DND-41 (cell line): ENCODE measurements at places on chromosomes 6 and 20.

DNA sequence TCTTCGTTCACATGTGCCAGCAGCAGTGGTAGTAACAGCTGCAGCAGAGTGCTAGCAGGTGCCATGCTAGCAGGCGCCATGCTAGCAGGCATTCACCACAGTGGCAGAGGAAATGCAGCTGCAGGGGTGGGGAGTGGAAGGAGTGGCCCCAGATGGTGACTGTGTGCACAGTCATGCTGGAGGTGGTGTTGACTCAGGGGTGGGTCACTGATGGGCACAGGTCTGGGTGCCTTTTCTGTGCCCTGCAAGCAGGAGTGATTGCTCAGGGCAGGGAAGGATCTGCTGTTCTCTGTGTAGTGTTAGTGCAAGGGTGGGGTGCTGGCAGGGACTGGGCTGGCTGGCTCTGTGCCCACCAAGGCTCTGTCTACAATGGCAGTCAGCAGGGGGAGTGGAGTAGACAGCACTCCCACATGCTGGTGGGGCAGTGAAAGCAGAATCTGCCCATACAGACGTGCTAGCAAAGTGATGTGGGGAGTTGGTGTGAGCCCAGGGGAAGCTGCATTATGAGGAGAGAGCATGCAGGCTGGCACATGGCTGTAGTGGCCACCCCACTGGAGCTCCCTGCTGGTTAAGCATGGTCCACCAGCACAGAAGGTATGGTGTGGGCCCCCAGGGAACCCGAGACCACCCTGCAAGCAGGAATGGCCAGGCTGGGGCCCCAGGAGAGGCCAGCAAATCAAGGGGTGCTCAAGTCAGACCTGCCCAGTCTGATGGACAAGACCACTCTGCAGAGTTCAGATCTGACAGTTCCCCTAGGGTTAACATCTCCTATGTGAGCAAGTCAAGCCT lies 11.4 kb upstream of the TSPYL4 start:
- DNase-seq, result no peak

DNA sequence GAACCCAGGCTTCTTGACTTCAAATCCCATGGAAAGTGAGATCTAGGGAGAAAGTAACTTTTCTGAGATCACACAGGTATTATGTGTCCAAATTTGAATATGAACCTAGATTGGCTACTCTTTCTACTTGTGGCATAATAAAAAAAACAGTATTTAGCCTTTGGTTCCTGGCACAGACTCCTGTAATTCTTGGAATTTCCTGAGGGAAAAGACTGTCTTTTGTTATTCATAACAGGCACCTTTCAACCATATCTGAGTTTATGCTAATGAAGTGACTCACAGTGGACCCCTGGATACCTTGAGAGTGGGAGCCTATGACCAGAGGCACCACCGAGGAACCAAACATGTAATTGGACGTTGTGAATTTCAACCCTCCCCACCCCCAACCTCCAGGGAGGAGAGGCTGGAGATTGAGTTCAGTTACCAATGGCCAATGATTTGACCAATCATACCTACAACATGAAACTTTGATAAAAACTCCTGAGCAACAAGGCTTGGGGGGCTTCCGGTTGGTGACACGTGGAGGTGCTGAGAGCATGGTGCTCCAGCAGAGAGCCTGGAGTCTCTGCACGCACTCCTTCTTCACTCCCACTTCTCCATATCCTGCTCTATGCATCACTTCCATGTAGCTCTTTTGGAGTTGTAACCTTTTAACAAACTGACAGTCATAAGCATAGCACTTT lies 48.8 kb downstream of the LAMA4 start:
- no peak for DNase-seq

DNA sequence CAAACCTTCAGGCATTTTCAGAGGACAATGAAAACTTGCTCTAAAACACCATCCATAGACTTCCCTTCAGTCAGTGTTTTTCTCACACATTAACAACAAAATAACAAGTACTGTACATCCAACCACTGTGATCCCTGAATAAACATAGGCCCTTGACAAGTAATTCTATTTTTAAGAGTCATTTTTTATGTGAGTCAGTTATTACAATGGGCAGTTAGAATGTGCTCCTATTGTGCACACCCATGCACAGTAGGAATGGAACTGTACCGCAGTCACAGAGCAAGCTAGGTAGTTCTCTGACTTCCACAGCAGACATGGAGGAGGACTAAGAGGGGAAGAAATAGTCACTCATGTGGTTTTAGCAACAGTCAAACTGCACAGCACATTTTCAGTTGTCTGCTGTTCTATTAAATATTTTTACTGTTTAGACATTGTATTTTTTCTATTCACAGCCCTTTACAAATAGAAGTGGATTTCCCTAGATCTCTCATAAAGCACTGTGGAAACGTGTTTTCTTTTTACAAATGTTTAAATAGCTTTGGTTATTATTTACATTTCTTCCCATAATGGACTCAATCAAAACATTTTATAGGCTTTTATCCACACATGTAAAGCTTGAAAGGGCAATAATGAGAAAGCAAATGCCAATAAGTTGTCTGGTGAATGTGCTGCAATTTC lies 100.4 kb downstream of the JAG1 start:
- no peak for DNase-seq

DNA sequence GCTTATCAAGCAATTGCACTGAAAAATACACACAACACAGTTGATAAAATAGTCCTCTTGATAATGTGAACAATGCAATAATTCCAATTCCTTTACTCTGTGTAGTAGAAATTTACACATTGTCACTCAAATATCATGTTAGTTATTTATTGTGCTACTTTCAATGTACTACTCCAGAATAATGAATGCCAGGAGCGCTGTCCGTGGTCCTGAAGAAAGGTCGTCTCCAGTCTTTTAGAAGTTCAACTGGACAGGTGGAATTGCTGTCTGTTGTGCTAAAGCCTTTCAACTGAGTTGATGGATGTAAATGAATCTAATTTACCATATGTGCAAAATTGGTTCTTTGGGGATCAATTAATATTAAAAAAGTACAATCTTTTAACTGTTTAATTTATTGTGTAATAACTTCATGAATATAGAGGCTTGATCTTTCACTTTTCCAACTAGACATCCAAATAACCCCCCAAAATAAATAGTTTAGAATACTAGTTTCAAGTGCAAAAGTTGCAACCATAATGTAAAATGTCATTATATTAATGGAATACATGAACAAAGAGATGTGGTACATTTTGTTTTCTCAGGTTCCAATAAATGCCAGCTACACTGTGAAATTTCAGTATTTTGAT lies 3.2 kb downstream of the GRIK2 start:
- DNase-seq, result peak; percentile 75
